A549 treated with GW870086 at 1 μM for 4 hours (cell line): ENCODE measurements at places on chromosomes 12 and 14. TPM values are rescaled to one million over a fixed set of nuclear protein-coding genes. Genes with fewer than 3 reads are reported as not detected.

The ANO4 gene
- 0.12 to 0.20 TPM (median 0.15 TPM) in 4 of 5 replicates, not detected in the other for total RNA-seq

The RFLNA gene
- total RNA-seq, result 0.06 to 0.24 TPM (median 0.10 TPM) in 4 of 5 replicates, not detected in the other

The RD3L gene
- not detected in 5 replicates for total RNA-seq

The TESPA1 gene
- total RNA-seq, result not detected in 5 replicates

The CD9 gene
- 263 to 289 TPM (median 285 TPM) in 5 replicates for total RNA-seq

The ITGB7 gene
- total RNA-seq, result 0.29 to 0.63 TPM (median 0.42 TPM) in 5 replicates

The FAM161B gene
- total RNA-seq, result 1.2 to 1.7 TPM (median 1.5 TPM) in 5 replicates

The SLCO1B1 gene
- total RNA-seq, result 0.19 to 0.46 TPM (median 0.29 TPM) in 5 replicates

The CLEC1B gene
- total RNA-seq, result not detected in 5 replicates

The MYF5 gene
- not detected in 5 replicates for total RNA-seq

The OSBPL8 gene
- 8.5 to 20.9 TPM (median 16.8 TPM) in 5 replicates for total RNA-seq

The PTPRR gene
- 0.21 to 0.43 TPM (median 0.32 TPM) in 4 of 5 replicates, not detected in the other for total RNA-seq

The KRT6A gene
- 5.6 to 6.8 TPM (median 6.6 TPM) in 5 replicates for total RNA-seq

The APOF gene
- not detected in 5 replicates for total RNA-seq

The SLC25A47 gene
- total RNA-seq, result not detected in 5 replicates

The ZC2HC1C gene
- total RNA-seq, result 4.3 to 6.0 TPM (median 5.5 TPM) in 5 replicates

The CDK17 gene
- 11.0 to 16.9 TPM (median 13.6 TPM) in 5 replicates for total RNA-seq

The NFE2 gene
- 0.10 TPM in 1 of 5 replicates, not detected in the others for total RNA-seq

The KRT3 gene
- total RNA-seq, result 0.05 to 0.11 TPM (median 0.07 TPM) in 5 replicates

The SVOP gene
- total RNA-seq, result not detected in 5 replicates

The GCN1 gene
- 46.8 to 62.0 TPM (median 57.0 TPM) in 5 replicates for total RNA-seq

The RNASE7 gene
- not detected in 5 replicates for total RNA-seq

The ITGA7 gene
- 0.90 to 1.6 TPM (median 1.1 TPM) in 5 replicates for total RNA-seq

The ZNF839 gene
- 5.9 to 7.7 TPM (median 6.7 TPM) in 5 replicates for total RNA-seq

The ANAPC5 gene
- total RNA-seq, result 88.6 to 95.4 TPM (median 90.2 TPM) in 5 replicates

The A2ML1 gene
- total RNA-seq, result not detected in 5 replicates

The BHLHE41 gene
- 0.42 to 0.86 TPM (median 0.71 TPM) in 5 replicates for total RNA-seq

The DAO gene
- total RNA-seq, result not detected in 5 replicates

The SYNE3 gene
- 0.25 to 1.0 TPM (median 0.71 TPM) in 5 replicates for total RNA-seq

The TCP11L2 gene
- 1.9 to 2.4 TPM (median 2.1 TPM) in 5 replicates for total RNA-seq

The PTPRB gene
- 0.75 to 1.4 TPM (median 1.0 TPM) in 5 replicates for total RNA-seq

The SLCO1B3 gene
- 8.6 to 14.5 TPM (median 12.9 TPM) in 5 replicates for total RNA-seq

The ANKS1B gene
- total RNA-seq, result 0.37 to 0.67 TPM (median 0.58 TPM) in 5 replicates

The KRT74 gene
- not detected in 5 replicates for total RNA-seq

The ACSS3 gene
- total RNA-seq, result not detected in 5 replicates

The TSPAN8 gene
- total RNA-seq, result 0.14 to 0.65 TPM (median 0.14 TPM) in 3 of 5 replicates, not detected in the others

The TSHR gene
- not detected in 5 replicates for total RNA-seq

The TMEM19 gene
- 26.3 to 32.5 TPM (median 30.9 TPM) in 5 replicates for total RNA-seq

The PTPRQ gene
- total RNA-seq, result 0.01 to 0.02 TPM in 2 of 5 replicates, not detected in the others

The CCDC196 gene
- total RNA-seq, result not detected in 5 replicates

The E2F7 gene
- 5.0 to 8.2 TPM (median 7.7 TPM) in 5 replicates for total RNA-seq

The IAPP gene
- total RNA-seq, result not detected in 5 replicates

The C12orf60 gene
- total RNA-seq, result 1.5 to 2.4 TPM (median 1.8 TPM) in 5 replicates
